Urinary bladder (tissue), 4 donors: ENCODE measurements at places on chromosomes 16 and 17. TPM values are rescaled to one million over a fixed set of nuclear protein-coding genes. Genes with fewer than 3 reads are reported as not detected.

Gene RPH3AL
- total RNA-seq = 5.4 TPM

Gene PERCC1
- not detected for total RNA-seq

Gene ITGB4
- total RNA-seq = 22.4 TPM

Gene TLCD2
- 3.8 TPM for total RNA-seq

Gene CDH13
- total RNA-seq = 21.5 TPM

Gene ZNF174
- total RNA-seq = 5.9 TPM

Gene SIAH1
- 51.1 TPM for total RNA-seq

Gene PIK3R5
- total RNA-seq = 3.1 TPM

Gene ACSM2A
- not detected for total RNA-seq

GRCh38 chr17:45828171-45828570, 16.5 kb upstream of the SPPL2C start:
- no peak for DNase-seq

DNA sequence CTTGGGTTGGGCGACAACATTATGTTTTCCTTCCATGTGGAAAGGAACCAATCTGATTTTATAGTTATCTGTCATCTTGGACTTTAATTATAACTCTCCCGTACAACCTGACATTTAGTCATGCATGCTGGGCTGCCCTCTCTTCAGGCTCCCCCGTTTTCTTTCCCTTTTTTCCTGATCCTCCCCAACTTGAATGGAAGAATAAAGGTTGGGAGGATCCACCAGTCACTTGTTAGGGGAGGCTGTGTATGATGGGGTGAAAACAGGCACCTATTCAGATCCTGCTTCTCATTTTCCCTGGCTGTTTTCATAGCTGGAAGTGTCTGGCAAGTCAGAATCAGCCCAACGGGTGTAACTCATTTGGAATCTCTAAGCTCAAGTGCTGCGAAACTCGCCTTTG, 267.2 kb upstream of the SALL1 start:
- no peak for DNase-seq

DNA sequence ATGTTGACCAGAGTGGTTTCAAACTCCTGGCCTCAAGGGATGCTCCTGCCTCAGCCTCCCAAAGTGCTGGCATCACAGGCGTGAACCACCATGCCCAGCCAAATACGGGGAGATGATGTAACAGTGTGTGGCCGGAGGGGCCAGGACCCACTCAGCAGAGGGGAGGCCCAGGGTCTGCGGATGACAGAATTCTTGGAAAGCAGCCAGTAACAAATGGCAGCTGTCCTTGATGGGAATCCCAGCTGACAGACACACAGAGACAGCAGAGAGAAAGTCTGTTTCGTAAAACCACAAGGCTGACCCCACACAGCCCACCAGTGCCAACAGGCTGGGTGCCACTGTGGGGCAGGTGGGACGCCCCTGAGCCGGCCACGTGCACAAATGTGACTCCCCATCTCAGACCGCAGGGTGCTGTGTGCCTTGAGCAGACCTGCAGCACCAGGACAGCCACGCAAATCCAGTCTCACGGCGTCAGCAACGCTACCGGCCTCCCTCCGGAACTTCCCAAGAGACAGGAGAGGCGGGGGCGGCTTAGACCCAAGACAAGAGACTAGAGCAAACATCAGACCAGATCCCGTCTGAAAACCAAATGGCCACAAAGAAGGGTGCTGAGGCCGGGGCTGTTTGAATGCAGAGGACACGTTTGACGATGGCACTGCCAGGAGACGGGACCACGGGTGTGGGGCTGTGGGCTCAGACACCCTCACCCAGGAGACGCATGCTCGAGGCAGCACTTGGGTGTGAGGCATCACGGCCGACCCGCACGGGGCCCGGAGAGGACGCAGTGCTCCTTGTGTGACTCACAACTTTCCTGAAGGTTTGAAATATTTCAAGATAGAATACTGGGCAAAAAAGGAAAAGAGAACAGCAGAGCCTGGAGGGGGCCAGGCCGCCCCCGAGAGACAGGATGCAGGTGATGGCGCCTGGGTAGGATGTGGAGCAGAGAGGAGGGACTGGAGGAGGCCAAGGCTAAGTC, 24.6 kb downstream of the CTU2 start:
- DNase-seq = no peak

DNA sequence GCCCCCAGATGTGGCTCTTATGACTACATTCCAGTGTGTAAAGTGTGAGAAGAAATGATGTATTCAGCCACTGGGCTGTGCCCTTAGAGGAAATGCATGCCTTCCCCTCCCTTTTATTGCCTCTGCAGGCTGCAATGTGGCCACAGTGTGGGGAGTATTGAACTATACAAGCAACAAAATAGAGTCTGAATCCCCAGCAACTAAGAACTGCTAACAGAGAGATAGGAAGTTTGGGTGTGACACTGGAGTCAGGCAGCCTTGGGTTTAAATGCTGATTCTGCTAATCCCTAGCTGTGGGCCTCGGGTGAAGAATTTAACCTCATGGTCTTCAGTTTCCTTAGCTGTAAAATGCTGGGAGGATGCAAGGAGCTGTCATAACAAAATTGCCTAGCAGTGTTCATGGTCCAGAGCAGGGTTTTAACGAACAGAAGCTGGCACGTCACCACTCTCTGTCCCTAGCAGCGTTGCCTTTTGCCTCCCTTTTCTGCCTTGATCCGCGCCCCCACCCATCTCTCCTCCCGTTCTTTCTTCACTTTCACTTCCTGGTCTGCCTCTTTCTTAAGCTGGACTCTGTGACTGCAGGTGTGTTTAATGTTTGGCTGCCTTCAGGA, 50.3 kb downstream of the KPNA2 start:
- no peak for DNase-seq

DNA sequence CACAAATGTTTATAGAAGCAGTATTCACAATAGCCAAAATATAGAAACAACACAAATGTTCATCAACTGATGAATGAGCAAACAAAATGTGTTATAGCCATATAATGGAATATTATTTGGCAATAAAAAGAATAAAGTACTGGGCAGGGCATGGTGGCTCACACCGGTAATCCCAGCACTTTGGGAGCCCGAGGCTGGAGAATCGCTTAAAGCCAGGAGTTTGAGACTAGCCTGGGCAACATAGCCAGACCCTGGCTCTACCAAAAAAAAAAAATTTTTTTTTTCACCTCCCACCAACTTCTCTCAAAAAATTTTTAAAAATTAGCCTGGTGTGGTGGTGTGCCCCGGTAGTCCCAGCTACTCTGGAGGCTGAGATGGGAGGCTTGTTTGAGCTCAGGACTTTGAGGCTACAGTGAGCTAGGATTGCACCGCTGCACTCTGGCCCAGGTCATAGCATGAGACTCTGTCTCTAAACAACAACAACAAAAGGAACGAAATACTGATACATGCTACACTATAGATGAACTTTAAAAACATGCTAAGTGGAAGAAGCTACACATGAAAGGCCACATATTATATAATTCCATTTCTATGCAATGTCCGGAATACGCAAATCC, 10.7 kb upstream of the PECAM1 start:
- no peak for DNase-seq

- no peak for DNase-seq
Observed at GRCh38 chr16:48810436-48810802, 200.4 kb upstream of the N4BP1 start.

DNA sequence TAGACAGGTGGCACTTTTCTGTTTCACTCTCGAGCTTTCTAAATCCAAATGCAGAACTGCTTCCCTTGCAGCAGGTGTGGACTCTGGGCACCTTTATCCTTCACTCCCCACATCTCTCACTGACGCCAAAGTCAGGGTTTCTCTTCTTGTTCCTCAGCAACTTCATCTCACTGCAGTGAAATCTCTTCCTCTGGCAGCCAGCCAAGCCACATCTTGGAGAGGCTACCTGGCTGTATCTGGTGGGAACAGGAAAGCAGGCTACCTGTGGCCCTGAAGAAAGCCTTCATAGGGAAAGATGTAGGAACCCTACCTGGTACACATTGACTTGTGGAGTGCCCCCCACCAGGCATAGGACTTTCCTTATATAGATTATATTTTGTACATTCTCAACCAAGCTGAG, 159.1 kb downstream of the UTP18 start:
- no peak for DNase-seq

DNA sequence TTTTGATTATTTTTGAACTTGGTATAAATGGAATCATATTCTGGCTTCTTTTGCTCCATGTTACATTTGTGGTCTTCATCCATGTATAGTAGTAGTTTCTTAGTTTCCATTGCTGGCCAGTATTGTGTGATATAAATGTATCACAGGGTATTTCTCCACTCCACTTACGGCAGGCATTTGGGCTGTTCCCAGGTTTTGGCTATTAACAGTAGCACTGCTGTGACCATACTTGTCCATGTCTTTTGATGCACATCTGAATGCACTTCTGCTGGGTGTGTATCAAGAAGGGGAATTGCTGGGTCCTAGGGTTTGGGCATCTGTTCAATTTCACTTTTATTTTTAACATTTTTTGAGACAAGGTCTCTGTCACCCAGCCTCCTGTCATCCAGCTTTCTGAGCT, 13.9 kb downstream of the NTN1 start:
- DNase-seq = no peak

DNA sequence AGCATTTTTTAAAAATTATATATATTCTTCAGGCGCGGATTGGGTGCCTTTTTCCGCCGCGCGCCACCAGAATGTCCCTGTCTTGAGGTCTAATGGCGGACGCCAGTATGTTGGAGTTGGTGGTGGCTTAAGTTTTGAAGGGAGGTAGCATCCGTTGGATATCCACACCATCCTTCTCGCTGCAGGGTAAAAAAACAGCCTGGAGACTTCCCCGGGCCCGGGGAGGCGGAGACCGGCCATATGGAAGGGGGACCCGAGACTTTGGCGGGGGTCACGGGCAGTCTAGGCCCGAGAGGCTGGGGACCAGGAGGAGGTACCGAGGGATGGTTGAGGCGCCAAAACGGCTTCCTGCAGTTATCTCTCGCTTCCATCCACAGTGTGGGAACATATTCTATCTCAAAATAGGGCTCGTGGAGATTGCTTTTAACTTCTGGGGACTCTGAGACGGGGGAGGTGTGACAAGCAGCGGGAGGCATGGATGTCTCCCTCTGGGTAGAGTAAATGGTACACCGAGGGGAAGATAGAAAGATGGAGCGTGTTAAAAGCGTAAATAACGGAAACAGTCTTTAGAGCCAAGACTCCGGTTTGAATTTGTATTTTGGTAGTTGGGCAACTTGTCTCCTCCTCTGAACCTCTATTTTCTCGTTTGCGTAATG, at the start of gene SF3B3:
Gene SF3B3 (plus strand): TSS at position 74 of the 656 bp plus-strand sequence. CDS start 2,841 bp downstream, outside the sequence.
- no peak for DNase-seq

DNA sequence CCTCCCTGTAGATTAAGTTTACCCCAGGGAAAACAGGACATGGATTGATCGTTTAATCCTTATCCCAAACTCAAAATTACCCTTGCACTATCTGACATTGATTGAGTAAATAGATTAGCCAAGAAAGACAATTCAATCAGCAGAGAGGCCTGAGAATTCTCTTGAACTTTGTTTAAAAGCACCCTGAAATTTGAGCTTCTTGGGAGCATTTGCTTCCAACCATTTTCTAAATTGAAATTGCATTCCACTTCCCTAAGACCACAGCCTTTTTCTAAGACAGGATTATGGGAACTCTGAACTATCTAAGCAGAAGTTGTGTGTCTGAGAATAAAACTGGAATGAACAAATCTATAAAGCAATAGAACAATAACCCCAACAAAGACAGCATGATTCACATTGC, 76.6 kb upstream of the TNRC6A start:
- no peak for DNase-seq

- DNase-seq = no peak
Observed at GRCh38 chr17:80754846-80755245, 210.2 kb downstream of the RPTOR start.

- no peak for DNase-seq
Observed at GRCh38 chr17:14197586-14197985, 39.1 kb downstream of the CDRT15 start.

GRCh38 chr16:30658731-30659506, 688 bp downstream of the FBRS start:
- DNase-seq = peak; percentile 93

DNA sequence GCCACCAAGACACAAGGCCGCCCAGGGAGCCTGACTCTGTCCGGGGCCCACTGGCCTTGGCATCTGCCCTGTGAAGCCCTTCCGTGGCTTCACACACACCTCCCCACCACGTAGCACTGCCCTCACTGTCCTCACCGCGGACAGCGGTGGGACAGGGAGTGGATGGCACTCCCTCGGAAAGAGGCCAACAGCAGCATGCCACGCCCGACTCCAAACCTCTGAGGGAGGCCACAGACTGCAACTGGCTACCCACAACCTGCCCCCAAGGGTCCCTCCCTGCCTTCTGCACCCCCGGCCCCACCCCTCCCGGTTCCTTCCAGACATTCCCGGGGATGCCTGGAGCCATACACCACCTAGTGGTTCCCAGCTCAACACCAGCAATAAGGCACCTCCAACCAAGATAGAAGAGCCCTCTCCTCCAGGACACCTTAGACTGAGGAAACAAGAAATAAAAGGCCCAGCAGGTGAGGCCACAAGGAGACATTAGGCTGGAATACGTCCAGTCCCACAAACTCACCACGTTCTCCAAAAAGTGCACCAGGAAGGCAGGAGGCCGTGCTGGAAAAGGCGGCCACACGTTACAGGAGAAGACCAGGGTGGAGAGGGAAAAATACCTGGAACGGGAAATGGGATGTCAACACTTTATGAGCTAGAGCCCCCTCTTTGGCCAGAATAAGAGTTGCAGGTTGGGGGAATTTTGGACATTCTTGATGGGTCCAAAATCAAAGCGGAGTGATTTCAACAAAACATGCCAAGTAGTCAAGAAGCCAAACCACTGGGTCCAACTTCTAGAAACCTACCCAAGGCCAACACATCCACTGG, 310.0 kb downstream of the SOX9 start:
- no peak for DNase-seq

DNA sequence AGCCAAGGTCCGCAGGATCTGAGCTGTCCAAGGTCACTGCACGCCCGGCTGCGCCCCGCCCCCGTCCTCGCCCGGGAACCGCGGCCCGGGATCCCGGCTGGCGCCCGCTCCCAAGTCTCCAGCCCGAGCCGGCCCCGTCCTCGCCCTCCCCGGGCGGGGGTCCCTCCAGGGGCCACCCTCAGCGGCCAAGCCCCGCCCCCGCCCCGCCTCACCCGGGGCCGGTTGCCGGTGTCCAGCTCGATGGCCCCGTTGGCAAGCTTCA, 216 bp downstream of the VPS9D1 start:
- no peak for DNase-seq

DNA sequence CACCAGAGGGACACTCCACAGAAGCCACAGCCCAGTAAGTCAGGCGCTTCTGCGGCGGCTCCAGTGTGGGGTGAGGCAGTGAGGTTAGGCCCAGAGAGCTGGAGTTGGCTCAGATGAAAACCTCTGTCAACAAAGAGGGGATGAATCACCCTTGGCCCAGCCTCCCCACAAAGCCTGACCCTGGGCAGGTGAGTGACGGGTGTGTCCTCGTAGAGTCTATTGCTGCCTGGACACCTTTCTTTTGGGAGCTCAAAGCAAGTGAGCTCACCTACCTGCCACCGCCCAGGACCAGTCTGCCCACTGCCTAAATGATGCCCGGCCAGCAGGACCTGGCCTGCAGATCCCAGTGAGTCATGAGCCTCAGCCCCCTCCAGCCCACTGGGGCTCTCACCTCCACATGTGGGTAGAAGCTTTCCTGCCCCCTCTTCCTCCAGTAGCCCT, 24.9 kb upstream of the DBNDD1 start:
- DNase-seq = no peak
